ENCODE measurements at places on chromosomes 5 and 9.

GRCh38 chr9:129656795-129657390, 8.6 kb upstream of the PRRX2 start:
- no peak for DNase-seq

DNA sequence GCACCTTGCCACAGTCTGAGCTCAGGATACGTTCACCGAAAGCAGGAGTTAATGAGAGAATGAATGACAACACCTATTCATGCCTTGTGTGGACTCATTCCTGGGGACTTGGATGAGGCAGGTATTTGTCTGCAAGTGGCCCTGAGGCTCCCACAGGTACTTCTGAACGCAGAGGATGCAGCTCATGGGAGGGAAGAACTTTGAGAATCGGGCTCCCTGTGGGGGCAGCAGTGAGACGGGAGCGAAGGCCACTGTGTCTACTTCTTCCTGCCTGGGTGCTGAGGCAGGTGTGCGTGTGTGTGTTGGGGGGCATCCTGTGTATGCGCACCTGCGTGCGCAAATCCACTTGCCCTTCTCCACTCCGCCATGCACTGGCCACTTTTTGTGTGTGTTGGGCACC, 42.2 kb downstream of the PTPN3 start:
- no peak for DNase-seq

DNA sequence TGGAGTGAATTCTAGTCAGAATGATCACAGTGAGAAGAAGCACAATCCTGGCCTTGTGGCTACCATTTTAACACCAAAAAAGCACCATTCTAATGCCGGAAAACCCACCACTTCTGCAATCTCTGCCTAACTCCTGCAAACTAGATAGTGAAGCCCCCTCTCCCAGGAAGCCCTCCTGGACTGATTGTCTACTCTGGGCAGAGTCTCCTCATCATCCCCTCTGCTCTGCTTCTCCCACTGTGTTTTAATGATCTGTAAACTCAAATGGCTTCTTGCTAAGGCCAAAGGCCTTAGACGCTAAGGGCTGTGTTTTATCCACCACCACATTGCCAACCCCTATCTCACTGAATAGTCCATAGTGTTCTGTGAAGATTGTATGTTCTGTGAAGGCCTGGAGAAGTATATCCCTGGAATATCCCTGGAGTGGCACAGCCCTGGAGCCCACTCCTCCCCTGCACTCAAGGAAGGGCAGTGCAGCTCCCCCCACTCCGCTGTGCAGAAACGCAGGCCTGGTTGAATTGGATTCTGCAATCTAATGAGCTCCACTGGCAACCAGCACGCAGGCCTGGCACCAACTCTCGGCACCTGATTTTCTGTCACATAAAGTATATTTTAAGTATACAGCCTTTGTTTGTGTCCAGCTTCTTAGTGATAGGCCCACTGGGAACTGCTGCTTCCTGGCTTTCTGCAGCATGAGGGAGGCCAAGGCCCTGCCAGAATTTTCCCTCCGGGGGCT, 126.3 kb downstream of the ATPSCKMT start:
- no peak for DNase-seq

DNA sequence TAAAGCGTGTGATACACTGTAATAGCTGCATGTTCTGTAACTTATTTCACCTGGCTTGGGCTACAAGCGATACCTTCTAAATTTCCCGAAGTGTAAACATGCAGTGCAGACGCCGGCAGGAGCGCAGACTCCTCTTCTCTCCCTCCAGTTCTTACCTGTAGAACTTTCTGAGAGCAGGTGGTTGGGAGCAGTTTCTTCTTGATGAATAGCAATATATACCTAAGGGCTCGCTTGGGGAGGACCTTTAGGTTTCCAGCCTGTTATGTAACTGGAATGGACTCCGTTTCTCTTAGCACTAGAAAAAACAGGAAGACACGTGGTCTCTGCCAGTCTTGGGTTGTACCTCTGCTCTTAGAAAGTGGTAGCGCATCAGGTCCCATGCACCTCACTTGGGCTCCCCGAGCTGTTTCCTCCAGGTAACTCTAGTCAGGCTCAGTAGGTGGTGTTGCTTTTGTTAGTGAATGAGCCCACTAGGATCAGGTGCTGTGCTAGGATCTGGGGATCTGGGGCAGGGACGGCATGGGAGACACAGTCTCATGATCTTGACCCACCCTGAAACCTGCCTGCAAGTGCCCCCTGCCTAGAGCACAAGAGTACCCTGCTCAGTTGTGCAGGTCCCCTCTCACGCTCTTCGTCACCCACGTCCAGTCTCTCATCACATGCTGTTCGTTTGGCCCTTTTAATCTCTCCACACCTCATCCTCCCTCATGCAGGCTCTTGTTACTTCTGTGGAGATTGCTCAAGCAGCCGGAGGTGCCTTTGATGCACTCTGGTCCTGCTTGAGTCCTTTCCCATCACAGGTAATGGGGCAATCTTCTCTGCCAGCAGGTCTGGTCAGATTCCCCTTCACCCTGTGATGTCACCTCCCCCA, 2.8 kb downstream of the TENT4A start:
- DNase-seq, result no peak

GRCh38 chr9:128372784-128373183, 1.6 kb downstream of the URM1 start:
- DNase-seq, result no peak

- no peak for DNase-seq
These were observed 1077.7 kb upstream of the SEMA6A start for GRCh38 chr5:117652036-117652957.

- DNase-seq, result no peak
These were observed 156.8 kb downstream of the MACROH2A1 start for GRCh38 chr5:135242021-135242865.

DNA sequence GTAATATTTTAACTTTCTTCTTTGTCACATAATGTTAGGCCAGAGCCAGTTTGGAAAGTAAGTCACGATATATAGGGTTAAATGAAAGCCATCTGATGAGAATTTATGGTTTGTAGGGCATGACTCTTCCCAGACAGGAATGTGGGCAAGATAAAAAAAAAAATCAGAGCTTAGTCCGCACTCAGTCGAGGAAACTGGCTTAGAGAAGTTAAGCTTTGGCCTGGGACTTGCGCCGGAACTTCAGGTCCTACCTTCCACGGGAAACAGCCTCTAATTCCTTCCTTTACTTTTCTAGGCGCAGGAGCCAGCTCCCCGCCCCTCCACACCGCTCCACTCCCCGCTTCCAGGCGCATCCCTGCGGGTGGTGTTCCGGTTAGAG, 475 bp downstream of the DDX31 start:
- no peak for DNase-seq

GRCh38 chr9:89077519-89077918, 86.3 kb downstream of the S1PR3 start:
- DNase-seq, result no peak

DNA sequence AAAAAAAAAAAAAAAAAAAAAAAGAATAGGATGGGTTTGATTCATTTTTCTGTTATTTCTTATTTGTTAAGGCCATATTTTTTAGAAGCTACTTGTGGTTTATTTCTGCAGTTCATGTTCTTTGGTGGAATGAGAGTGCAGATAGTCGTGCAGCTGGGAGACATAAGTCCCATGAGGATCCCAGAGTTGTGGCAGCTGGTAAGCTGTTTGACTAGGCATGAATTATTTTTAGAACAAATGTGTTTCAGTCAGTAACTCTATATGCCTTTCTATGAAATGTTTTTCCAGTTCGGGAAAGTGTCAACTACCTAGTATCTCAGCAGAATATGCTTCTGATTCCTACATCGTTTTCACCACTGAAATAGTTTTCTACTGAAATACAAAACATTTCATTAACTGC, 5.0 kb upstream of the NIPSNAP3B start:
- no peak for DNase-seq

DNA sequence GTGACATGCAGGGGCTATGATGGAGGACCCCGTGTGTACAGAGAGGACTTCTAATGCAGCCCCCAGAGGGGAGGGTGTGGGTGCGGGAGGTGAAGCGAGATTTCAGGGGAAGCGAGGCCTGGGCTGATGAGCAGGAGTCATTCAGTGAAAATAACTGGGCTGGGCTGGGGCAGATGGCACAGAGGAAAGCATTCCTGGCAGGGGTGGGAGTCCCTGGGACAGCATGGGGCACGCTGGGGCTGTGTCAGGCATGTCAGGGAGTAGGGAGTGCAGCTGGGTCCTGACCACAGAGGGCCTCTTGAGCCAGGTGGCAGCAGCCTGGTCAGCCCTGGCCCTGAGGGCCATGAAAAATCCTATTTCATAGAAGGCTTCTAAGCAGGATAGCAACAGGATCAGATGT, 36.6 kb downstream of the COL15A1 start:
- no peak for DNase-seq

DNA sequence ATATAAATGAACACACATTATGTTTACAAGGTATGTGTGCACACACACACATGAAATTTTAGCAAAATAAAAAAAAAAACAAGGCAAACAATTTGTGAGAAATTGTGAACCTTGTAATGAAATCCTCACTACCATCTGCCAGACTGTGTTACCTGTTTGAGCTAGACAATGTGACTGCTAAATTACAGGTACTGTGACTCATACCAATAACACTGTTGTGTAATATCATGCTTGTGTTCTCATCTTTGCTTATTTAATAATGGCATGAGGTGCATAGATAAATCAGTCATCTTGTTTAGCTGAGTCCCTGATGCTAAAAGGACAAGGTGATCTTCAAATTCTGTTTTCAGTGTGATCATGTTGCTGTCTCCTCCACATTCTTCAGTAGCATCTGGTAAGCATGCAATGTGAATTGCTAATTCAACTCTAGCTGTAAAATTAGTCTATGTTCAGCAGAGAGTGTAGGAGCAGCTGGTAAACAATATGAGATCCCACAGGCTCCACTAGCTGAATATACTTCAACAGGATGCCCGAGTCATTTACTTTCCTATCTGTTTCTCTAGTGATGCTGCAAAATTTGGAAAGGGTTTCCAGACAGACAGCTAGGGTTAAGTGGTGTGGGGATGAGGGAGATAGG, 966.3 kb upstream of the C9orf72 start:
- DNase-seq, result no peak

DNA sequence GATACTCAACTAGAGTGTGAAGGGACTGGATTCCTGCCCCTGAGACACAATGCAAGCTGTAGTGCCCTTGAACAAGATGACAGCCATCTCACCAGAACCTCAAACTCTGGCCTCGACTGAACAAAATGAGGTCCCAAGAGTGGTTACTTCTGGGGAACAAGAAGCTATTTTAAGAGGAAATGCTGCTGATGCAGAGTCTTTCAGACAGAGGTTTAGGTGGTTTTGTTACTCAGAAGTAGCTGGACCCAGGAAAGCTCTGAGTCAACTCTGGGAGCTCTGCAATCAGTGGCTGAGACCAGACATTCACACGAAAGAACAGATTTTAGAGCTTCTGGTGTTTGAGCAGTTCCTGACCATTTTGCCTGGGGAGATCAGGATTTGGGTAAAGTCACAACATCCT, 2.4 kb downstream of the ZNF483 start:
- no peak for DNase-seq

DNA sequence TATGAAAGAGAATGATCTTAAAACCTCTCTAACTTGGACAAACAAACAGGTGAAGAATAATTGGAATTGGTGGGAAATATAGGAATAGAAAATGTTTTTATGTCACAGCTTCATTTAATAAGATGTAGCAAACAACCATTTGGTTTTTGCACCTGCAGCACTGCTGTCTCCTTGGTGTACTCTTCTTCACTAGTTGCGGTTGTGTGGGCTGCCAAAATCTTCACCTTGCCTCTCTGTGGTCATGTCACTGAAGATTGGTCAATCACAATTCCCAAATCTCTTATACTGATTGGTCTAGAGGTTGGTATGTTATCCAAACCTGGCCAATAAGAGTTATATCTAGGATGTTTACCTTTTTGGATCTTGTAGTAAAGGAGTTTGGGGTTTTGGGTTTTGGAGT, 88.7 kb downstream of the FGF10 start:
- no peak for DNase-seq

DNA sequence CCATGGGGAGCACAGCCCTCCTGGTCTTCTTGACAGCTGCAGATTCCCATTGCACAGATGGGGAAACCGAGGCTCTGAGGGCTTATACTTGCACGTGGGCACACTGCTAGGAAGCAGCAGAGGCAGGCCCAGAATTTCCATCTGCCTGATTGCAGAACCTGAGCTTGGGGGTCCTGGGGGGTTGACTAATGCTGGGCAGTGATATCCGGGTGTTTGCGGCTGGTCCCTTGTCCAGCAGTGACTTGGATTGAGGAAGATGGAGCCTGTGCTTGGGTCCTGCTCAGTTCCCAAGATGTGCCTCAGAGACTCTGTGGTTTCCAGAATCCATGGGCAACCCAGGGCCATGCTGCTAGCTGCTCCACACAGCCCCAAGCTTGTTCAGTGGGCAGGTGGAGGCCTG, 91.2 kb downstream of the PHF2 start:
- no peak for DNase-seq

GRCh38 chr5:2530609-2531008, 220.9 kb downstream of the IRX2 start:
- DNase-seq, result no peak

DNA sequence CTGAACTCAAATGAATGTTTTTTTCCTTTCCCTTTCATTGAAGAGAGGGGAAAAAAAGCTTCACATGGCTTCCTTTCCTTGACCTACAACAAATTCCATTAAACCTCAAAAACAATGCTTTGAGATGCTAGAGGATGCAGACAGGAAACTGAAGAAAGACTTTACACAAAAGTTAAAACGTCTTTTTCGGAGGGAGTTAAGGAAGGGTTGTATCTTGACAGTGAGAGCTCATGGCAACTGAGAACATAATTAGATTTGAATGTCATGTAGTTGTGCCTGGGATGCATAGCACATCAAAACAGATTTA, 66.4 kb downstream of the EBF1 start:
- DNase-seq, result no peak

DNA sequence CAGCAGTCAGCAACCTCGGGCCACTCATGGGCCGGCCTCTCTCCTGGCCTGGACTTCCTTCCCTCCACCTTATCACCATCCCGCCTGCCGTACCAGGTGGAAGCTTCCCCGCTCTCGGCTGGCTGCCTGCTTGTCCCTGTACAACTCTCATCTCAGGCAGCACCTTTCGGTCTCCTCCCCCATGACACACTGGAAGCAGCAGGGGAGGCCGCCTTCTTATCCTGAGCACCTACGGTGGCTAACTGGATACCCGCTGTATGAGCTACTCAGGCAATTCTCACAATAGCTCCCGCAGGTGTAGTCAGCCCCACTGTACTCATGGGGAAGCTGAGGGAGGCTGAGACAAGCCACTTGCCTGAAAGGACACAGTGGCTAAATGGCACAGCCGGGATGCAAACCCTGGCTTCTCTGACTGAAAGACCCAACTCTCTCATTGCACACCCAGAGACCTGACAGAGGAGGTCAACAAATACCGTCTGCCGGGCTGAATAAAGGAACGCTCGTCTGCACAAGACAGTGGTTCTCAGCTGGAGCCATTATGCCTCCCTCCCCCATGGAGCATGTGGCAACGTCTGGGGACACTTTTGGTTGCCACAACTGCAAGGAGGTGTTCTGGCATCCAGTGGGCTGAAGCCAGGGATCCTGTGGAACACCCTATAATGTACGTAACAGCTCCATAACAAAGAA, 9.6 kb downstream of the STK10 start:
- DNase-seq, result no peak

GRCh38 chr5:142038735-142039134, 25.9 kb upstream of the GNPDA1 start:
- no peak for DNase-seq

Data from activated CD8-positive, alpha-beta memory T cell treated with anti-CD3 and anti-CD28 coated beads for 1 hour (primary cell).